NCI-H1436 treated with DMSO at 0.1 percent for 48 hours (cell line): ENCODE measurements at places on chromosomes 1 and 21.

DNA sequence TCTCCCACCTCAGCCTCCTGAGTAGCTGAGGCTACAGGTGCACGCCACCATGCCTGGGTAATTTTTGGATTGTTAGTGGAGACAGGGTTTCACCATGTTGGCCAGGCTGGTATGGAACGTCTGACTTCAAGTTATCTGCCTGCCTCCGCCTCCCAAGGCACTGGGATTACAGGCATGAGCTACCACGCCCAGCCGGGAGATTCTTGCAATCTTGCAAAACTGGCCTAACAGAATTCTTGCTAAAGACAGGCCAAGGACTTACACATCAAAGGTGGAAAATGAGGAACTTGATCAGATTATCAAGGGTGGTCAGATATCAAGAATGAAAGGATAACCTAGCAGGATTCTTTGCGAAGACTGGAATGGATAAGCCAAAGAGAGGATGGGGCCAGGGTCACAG lies 98.3 kb upstream of the TIAM1 start:
- no peak for DNase-seq

GRCh38 chr1:88888750-88889149 lies 2.6 kb downstream of the GTF2B start:
- no peak for DNase-seq

DNA sequence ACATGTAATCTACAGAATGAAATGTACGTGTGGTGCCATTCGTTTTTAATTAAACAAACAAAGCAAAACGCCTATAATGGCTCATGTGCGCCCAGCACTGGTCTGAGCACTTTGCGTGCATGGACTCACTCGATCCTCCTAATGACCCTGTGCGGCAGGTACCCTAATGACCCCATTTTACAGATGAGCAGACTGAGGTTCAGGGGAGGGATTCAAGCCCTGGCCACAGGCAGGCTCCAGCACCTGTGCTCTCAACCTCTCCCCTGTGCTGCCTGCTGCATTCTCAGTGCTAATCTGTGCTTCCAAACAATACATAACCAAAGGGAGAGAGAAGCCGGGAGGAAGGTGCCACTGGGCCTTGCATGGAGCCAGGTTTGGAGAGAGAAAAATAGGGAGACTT lies 124.2 kb upstream of the ZBTB40 start:
- no peak for DNase-seq

DNA sequence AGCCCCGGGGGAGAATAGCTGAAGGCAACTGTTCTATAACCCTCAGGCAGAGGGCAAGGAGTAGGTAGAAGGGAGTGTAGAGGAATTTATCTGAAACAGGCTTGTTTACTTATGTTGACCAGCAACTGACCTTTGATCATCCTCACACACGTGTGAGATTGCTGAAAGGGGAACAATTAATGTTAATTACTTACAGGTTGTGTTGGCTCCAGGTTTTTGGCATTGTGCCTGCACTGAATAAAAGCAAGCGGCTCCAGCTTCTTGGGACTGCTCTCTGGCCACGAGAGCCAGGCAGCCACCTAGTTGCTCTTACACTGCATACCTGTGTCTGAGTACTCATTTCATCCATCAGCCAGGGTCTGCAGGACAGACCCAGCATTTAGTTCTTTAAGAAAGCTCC lies 41.3 kb upstream of the ARHGEF10L start:
- DNase-seq, result no peak

DNA sequence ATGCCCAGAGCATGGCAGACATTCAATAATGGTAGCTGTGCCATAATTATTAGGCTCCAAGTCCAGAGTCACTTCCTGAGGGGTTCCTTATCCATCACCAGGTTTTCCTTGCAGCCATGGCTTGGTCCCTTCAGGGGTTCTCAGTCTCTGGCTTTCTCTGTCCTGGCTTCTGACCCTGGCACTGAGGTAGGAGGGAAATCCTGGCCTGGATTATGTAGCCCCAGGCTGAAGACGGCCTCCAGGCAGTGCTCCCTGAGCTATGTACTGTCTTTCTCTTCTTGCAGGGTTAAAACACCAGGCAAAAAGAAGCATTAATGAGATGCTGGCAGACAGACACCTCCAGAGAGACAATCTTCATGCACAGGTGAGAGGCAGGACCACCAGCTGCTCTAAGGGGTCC lies 9.5 kb upstream of the PADI3 start:
- DNase-seq, result no peak

DNA sequence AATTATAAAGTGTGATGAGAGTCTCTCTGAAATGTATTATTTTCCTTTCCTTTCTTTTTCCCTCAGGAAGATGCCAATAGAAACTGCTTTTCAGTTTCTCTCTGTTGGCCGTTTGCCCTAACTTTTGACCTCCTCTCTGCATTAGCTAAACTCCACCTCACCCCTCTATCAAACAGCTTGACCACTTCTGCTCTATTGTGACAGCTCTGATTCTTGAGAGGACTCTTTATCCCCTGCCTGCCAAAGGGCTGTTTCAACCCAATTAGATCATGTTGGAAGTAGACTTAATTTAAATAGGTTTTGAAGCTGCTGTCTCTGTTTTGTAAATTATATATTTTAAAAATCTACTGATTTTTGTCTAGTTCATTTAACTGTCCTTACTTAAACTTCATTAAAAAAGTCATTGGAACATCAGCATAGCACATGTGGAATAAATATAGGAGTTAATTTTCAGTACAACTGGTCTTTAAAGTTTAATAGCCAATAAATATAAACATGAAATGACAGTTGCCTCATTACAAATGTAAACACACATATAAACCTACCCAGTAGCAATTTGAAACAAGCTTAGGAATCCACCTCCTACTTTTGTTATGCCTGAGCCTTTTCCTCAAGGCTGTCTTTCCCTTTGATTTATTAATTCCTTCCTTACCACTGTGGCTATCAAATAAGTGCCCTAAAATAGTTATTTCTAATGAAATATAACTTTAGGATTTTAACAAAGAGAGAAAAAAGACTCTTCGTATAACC lies 152.0 kb downstream of the CHRM3 start:
- DNase-seq, result no peak

DNA sequence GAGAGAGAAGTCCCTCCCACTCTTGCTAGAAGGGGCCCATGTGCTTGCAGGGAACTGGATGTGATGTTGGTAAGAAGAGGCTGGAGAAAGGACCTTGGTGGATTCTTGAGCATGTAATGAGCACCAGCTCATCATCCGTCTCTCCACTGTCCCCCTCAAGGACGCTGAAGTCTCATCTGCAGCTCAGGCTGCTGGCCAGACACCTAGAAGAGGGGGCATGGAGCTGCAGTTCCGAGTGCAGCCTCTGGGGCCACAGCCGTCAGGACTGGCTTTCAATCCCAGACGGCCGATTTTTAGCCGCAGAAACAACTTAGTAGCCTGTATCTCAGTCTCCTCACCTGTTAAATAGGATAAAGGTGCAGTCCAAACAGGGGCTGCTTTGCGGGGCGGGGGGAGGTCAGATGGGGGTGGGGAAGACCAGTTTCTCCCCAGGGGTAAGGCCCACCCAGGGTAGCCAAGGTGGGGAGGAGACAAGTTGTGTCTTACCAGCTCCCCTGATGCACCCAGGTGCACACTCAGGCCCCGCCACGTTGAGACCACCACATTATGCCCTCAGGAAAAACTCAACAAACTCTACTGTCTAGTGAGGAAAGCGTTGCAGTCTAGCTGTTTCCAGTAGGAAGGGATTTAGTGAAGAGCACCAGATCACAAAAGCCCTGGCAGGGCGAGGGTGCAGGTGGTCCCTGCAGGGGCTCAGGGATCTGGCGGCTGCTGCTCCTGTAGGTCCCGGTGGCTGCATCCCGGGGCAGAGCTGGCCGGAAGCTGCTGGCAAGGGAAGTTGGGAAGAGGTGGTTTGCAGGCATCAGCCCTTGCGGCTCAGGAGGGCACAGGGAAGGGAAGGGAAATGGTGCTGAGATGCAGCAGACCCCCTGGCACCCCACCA lies 29.5 kb downstream of the LDLRAP1 start:
- DNase-seq, result no peak

DNA sequence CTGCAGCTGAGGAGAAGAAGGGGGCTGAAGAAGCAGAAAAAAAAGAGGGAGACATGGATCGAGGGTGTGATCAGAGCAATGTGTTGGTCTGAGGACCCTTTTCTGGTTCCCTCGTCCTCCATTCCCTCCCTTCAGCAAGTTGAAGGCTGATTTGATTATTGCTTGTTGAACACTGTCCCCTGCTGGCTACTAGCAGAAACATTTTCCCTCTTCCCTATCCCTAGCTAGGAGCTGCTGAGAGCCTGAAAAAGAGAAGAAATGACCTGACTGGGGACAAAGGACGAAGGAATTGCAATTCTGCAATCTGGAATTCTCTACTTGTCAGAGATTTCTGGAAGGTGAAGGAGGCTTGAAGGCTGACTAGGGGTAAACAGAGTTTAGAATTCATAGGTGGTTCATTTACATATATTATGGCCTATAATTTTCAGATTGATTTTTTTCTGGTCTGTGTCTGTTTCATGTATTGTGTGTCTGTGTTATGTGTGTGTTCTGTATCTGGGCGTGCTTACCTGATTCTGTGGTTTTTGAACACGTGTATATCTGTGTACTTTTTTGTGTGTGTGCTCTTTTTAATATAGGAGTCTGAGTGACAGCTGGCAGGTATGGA lies 9.8 kb downstream of the NHLH1 start:
- DNase-seq, result peak; percentile 47

DNA sequence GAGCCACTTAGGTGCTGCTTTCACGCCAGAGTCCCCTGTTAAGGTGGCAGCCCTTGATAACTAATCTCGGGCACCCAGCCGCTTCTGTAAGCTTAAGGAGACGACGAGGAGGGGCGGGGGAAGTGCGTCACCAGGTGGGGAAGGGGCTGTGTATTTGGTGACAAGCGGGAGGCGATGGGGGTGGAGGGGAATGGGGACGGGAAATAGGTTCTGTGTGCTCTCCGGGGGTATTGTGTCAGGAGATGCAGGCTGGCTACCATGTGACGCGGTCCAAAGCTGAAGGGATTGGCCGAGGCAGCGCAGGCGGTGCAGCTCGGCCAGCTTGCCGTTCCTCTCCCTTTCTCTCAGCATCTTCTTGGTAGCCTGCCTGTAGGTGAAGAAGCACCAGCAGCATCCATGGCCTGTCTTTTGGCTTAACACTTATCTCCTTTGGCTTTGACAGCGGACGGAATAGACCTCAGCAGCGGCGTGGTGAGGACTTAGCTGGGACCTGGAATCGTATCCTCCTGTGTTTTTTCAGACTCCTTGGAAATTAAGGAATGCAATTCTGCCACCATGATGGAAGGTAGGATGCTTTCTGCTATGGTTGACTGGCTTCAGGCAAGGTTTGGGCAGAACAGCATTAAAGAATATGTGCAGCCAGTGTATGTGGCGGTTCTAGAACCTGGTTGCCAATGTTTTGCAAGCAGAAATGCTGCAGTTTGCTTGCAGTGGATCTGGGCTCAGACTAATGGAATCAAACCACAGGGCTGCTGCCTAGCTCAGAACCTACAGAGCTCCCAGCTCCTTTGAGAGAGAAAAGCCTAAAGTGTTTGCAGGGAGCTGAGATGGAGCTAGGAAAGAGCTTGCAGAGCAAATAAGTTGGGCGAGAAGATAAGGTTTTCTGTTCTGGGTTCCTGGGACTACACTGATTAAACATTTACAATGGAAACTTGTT lies at the start of gene SGIP1:
Gene SGIP1 (plus strand): TSS at position 350 of the 937 bp plus-strand sequence. CDS start 206 bp downstream, at position 556.
- DNase-seq, result no peak

- DNase-seq, result no peak
These were observed 7.3 kb downstream of the MYOG start for GRCh38 chr1:203078478-203078877.

GRCh38 chr1:61117283-61117682 lies 34.9 kb downstream of the NFIA start:
- DNase-seq, result no peak

- no peak for DNase-seq
These were observed 497 bp upstream of the FUCA1 start for GRCh38 chr1:23868557-23869016.

- DNase-seq, result no peak
These were observed 71.4 kb upstream of the HSPA13 start for GRCh38 chr21:14454016-14455009.

GRCh38 chr1:178587096-178587495 lies 74.2 kb downstream of the TEX35 start:
- DNase-seq, result no peak

DNA sequence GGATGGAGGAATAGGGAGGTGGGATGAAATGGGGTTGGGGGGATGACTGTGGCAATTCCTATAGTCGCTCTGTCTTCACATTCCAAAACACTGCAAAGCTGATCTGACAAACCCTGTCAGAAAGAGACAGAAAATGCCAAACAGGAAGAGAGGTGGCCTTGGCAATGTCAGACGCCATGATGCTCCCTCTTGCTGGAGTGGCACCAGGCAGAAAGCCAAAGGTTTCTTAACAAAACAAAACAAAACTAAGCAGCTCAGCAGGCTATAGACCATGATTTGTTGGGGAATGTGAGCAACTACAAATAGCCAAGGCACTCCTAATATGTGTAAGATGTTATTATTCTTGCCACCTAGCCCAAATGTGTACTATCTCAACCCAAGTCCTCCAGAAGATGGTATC lies 42.9 kb upstream of the PLA2G2C start:
- DNase-seq, result no peak

- no peak for DNase-seq
These were observed 46.5 kb downstream of the OMA1 start for GRCh38 chr1:58500043-58500442.

- DNase-seq, result no peak
These were observed 63.9 kb downstream of the INAVA start for GRCh38 chr1:200958597-200958996.

- no peak for DNase-seq
These were observed 41.5 kb downstream of the GALNT2 start for GRCh38 chr1:230108580-230108979.

DNA sequence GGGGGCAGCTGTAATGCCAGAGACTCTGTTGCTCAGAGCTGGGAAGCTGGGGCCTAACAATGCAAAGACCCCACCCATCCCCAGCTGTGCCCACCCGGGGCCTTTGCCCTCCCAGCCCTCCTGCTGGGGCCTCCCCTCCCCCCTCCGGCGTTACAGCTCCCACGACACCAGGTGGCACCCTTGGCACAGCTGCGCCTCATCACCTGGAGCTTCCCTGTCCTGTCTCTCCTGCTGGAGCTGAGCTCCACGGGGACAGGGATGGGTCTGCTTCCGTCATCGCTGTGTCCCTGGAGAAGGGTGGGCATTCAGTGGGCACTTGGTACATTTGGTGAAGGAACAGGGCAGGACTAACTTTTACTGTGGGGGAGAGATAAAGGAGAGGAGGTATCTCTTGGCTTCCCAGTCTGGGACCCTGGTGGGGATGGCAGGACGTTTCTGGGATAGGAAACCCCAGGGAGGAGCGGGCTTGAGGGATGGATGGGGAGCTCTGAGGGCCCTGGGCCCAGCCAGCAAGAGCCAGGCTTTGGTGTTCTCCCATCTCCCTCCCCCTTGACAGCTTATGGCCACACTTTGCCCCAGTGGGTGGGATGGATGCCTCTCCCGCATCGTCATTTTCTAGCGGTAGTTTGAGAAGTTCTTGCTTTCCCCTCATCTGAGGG lies 453.2 kb downstream of the PTPRU start:
- no peak for DNase-seq
